ENCODE measurements at places on chromosomes 7 and 10.

GRCh38 chr7:118327174-118327573 is 102.7 kb downstream of the ANKRD7 start:
- no peak for DNase-seq

- DNase-seq = no peak
Measured at GRCh38 chr10:96056787-96057186, 13.4 kb downstream of the CCNJ start.

DNA sequence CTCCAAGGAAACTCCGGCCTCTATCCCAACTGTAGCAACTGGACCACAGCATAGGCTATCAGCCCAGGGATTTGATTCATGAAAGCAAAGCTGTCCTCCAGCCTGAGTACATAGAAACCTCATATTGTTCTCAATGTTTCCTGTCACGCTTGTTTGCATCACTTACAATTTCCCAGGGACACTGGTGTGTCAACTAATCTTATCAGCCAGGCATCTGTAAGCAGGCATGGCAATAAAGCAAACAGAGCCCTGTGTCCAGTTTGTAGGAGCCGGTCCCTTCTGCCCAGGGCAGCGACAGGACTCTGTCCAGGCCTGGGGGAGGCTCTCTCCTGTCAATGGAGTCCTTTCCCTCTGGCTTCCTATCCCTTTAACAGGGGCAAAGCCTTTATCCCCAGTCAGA is 23.0 kb upstream of the CDHR3 start:
- peak; percentile 35 for DNase-seq

DNA sequence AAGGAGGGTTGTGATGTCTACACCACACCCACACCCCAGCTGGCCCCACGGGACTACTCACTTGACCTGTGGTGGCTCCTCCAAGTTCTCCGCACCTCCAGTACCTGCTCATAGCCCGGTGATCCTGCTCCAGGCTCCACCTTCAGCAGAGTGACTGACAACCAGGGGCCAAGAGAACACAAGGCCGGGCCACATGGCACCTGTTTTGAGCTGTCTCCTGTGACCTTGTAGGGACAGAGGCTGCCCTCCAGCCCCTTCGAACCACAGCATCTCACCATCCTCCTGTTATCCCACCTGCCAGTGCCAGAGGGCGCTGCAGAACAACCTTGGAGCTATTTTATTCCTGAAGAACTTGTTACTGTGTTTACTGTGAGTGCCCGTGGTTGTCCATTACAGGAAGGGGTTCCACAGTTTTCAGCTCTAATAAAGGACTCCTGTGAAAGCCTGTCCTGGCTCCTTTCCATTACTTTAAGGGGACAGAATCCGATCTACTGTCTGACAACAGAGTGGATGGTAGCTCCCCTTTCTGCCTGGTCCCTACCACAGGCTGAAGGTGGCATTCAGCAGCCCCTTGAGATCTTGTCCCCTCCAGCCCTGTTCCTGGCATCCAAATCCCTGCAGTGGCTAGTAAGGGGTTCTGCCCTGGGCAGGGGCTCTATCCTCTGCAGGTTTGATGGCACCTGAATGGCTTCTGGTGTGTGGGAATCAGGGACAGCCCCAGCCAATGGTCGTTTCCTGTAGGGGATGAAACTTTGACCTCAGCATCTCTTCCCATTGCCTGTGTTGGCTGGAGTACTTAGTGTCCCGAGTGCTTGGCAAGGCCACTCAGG is 50.8 kb downstream of the C10orf120 start:
- DNase-seq = peak; percentile 38

DNA sequence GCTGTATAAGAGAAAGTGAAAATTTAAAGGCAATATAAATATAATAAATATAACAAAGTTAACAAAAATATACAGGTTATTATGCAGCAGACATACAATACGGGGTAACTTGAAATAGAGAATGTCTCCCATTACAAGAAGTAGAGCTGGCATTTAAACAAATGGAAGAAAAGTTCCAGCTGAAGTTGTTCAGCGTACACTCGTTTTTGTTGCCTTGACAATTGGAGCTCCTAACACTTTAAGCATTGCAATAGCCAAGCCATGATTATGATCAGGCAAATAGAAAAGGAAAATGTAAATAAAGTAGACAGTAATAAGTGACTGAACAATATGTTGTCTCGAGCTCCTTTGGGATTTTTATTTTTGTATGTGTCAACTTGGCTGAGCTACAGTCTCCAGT is 737.8 kb upstream of the CELF2 start:
- no peak for DNase-seq

GRCh38 chr10:22058201-22058600 is 54.7 kb upstream of the DNAJC1 start:
- no peak for DNase-seq

DNA sequence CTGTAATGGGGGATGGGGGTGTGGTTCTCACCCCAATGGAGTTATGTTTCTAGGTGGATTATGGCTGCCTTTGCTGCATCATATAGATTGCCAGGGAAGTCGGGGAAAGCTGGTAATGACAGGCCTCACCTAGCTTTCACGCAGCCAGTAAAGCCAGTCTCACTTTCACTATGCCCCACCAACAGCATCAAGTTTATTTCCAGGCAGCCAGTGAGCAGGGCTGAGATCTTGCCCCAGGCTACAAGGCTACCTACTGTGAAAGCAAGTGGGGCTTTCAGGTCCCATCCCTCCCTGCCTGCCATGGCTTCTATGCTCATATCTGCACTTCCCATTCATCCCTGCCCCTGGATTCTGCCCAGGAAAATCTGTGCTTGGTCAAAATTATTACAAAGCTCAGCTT is 61.7 kb upstream of the NXPH1 start:
- DNase-seq = no peak

GRCh38 chr10:34074051-34074450 is 739.6 kb upstream of the NRP1 start:
- no peak for DNase-seq

GRCh38 chr10:29841724-29842649 is 207.2 kb upstream of the SVIL start:
- DNase-seq = peak; percentile 81

DNA sequence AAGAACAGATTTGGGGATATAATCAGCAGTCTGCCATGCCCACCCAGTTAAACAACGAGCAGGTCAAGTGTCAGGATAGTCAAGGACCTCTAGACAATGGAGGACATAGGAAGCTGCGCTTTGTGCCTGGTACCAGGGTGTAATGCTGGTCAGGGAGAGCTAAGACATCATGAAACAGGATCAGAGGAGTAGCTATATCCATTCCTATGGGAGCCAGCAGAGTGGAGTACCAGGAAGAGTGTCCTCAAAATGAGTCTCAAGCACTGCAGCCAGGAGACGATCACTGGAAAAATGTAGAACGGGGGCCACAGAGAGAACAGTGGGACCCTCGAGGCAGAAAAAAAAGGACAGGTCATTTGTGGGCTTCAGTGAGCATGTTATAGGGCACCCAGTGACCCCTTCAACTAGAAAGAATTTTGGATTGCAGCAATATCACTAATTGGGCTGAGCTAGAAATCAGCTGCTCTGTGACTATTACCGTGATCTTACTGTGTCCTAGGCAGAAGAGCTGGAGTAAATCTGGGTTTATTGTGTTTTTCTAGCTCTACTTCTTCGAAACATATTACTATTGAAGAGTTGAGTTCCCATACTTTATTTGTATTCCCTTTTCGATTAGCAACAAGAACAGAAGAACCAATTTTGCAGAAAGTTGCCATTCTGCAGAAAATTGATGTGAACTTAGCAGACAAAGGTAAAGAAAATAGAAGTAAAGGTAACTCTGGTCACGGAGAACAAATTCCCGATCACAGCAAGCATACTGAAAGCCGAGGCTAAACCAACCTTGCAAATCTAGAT is 319.6 kb downstream of the AHR start:
- DNase-seq = no peak

GRCh38 chr7:12692035-12692434 is 4.6 kb downstream of the ARL4A start:
- DNase-seq = no peak

DNA sequence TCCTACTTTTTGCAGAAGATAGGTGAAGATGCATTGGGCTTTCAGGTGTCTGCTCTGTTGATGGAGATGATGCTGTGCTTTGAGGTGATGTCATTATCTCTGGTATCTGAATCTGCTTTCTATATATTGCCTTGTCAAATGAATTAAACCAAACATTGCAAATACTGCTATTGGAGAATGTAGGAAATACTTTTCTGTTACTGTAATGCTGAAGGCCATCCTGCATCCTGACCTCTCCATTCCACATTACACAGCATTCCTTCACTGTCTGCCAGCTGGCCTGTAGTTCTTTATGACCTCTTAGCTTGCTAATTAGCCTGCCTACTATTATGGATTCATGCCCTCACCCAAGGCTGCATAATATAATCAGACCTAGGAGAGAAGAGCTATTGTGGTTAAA is 73.2 kb downstream of the VCL start:
- DNase-seq = no peak

GRCh38 chr10:9535744-9536143 is 1481.3 kb downstream of the GATA3 start:
- DNase-seq = no peak

DNA sequence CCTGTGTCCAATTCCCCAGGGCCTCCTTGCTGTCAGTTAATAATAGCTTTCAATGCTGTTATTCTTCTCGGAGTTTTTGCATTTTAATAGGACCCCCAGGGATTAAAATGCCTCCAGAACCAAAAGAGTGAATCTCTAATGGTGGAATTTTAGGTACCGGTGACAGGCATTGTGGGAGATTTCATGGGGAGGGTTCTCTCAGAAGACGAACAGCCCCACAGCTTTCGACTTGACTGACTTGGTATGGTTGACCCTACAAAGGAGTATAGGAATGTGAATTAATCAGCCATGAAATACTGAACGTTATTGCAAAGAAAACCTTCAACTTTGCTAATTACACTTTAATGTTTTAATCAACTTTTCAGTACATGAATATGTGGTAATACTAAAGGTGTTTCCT is 206.3 kb upstream of the FZD8 start:
- DNase-seq = no peak

GRCh38 chr7:117666031-117666430 is 186.2 kb downstream of the CFTR start:
- DNase-seq = no peak

GRCh38 chr7:2109936-2110609 is 122.7 kb downstream of the MAD1L1 start:
- no peak for DNase-seq
